SK-N-SH (cell line): ENCODE measurements at places on chromosomes 5 and 9.

DNA sequence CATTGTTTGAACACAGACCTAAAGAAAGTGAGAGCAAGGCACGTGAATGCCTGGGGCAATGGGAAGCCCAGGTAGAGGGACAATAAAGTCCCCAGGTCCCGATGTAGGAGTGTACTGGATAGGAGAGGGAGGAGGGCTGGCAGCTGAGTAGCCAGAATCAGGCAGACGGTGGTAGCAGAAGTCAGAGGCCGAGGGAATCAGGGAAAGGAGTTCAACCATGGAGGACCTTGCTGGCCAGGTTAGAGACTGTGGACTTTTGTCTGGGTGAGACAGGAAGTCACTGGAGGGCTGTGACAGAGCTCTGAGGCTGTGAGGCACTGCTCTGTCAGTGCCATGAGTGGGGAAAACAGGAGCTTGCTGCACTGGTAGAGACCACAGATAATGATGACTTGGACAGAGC, 248.2 kb downstream of the EFNA5 start:
- H3K4me3 ChIP-seq: no peak overlapping the region
- H3K27ac ChIP-seq: no peak overlapping the region
- no peaks in the 10 kb centered on the region for H3K36me3 ChIP-seq
- H3K4me1 ChIP-seq: peaks cover 26% of the 10 kb centered on the region
- H3K27me3 ChIP-seq: no peaks in the 10 kb centered on the region

- no peak for DNase-seq
- H3K4me1 ChIP-seq: no peaks in the 10 kb centered on the region
- H3K36me3 ChIP-seq: no peaks in the 10 kb centered on the region
- no peaks in the 10 kb centered on the region for H3K27me3 ChIP-seq
Observed at GRCh38 chr5:11595045-11595444, 309.2 kb downstream of the CTNND2 start.

- no peak for DNase-seq
- H3K27me3 ChIP-seq: no peaks in the 10 kb centered on the region
- H3K27ac ChIP-seq: no peak overlapping the region
Observed at GRCh38 chr9:121999556-121999955, 93.6 kb downstream of the TTLL11 start.

- no peak overlapping the region for H3K27ac ChIP-seq
- no peak for DNase-seq
- no peak overlapping the region for H3K4me3 ChIP-seq
- H3K36me3 ChIP-seq: no peaks in the 10 kb centered on the region
- peaks cover 19% of the 10 kb centered on the region; the same call in 1 of the 2 replicates for H3K4me1 ChIP-seq
Observed at GRCh38 chr9:34452568-34452967, 5.8 kb downstream of the FAM219A start.

DNA sequence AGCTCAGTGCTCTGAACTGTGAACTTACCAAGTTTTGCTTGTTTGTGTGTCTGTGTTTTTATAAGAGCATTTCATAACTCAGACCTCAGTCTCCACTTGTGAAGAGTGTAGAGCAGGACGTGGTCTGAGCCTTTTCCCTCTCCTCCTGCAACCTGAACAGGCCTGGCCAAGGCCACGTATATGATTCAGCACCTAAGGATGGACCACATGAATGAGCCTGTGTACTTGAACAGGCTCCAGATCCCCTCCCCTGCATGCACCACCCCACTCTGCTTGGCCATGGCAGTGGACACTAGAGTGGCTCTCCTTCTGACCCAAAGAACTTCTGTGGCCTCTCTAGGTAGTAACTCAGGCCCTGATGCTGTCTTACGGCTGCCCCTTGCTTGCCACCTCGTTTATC, 125.9 kb upstream of the FSTL4 start:
- no peak overlapping the region for H3K27ac ChIP-seq
- no peaks in the 10 kb centered on the region for H3K36me3 ChIP-seq
- H3K27me3 ChIP-seq: no peaks in the 10 kb centered on the region

DNA sequence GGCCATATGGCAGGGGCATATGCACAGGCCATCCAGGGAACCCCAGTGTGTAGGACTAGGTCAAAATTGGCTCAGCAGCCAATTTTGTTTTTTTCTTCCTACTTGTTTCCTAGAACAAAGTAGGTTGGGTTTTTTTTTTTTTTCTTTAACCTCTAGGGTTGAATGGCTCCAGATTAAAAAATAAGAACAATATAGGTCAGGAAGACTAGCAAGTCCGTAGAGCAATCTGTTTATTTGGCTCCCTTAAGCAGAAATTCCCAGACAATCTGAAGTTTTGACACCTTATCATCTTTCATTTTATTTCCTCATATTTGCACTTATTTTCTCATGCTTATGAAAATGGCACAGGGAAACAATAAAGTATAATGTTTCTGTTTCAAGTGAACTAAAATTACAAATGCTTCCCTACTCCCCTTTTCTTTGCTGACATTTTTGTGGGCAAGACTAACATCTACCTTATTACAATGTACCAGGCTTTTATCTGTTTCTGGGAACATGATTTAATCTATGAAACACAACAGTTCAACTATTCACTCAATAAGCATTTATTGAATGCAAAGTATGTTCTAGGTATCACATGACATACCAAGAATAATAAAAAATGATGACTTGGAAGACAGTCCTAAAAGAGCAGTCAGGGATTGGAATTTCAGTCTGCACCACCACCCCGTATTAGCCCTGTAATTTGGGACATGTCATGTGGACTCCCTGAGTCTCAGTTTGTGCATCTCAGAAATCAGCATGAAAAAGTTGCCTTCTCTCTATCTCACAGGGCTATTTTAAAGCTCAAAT, 30.5 kb downstream of the TLR4 start:
- no peaks in the 10 kb centered on the region for H3K27me3 ChIP-seq
- DNase-seq: no peak
- no peak overlapping the region for H3K4me3 ChIP-seq
- H3K4me1 ChIP-seq: no peaks in the 10 kb centered on the region
- no peak overlapping the region for H3K27ac ChIP-seq
- no peaks in the 10 kb centered on the region for H3K36me3 ChIP-seq

GRCh38 chr5:54738118-54738972, 220.8 kb downstream of the SNX18 start:
- H3K4me1 ChIP-seq: peaks cover 8% of the 10 kb centered on the region; the same call in 1 of the 2 replicates
- H3K36me3 ChIP-seq: no peaks in the 10 kb centered on the region
- no peaks in the 10 kb centered on the region for H3K27me3 ChIP-seq

GRCh38 chr9:28056006-28056405, 482.7 kb upstream of the C9orf72 start:
- no peak for DNase-seq
- H3K27ac ChIP-seq: no peak overlapping the region
- H3K4me3 ChIP-seq: no peak overlapping the region

DNA sequence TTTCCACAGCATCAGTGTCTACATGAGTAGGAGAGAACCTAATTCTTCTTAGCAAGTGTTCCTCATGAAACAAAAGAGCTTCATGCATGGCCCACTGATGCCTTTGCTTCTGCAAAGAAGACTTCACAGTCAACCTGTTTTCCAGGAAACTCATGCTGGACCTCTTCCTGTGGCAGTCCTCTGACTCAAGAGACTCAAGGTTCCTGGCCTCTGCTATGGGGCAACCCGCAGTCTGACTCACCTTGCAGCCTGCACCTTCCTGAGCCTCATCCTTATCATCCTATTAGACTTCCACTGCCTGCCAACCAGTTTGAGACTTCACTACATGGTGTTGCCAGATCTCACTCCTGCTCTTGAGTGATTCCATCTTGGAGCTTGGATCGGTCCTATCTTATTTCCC, 17.6 kb upstream of the AGGF1 start:
- H3K27me3 ChIP-seq: 0 out of 2 replicates have a peak, but pooled peaks cover 4% of the 10 kb centered on the region
- no peak for DNase-seq
- no peak overlapping the region for H3K4me3 ChIP-seq

DNA sequence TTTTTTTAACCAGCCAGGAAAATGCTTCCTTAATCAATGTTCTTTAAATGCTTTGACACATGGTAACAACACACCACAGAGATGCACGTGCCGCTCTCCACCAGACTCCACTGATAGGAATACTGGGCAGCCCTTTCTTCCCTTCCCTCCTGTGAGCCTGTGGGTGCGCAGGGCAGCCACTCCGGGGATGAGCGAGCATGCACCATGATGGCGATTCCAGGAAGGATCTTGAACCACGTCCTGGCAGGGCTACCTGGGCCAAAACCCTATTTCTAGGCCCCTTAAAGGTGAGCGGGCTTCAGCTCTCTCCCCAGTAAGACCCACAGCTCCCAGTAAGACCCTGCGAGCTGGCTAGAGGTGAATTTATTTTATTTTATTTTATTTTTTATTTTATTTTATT, 128.2 kb downstream of the MVB12B start:
- DNase-seq: no peak
- no peak overlapping the region for H3K4me3 ChIP-seq
- no peaks in the 10 kb centered on the region for H3K27me3 ChIP-seq
- no peak overlapping the region for H3K27ac ChIP-seq
- no peaks in the 10 kb centered on the region for H3K36me3 ChIP-seq

GRCh38 chr5:84779186-84779585, 394.5 kb upstream of the EDIL3 start:
- no peaks in the 10 kb centered on the region for H3K36me3 ChIP-seq
- H3K27ac ChIP-seq: no peak overlapping the region
- H3K27me3 ChIP-seq: no peaks in the 10 kb centered on the region
- no peaks in the 10 kb centered on the region for H3K4me1 ChIP-seq

DNA sequence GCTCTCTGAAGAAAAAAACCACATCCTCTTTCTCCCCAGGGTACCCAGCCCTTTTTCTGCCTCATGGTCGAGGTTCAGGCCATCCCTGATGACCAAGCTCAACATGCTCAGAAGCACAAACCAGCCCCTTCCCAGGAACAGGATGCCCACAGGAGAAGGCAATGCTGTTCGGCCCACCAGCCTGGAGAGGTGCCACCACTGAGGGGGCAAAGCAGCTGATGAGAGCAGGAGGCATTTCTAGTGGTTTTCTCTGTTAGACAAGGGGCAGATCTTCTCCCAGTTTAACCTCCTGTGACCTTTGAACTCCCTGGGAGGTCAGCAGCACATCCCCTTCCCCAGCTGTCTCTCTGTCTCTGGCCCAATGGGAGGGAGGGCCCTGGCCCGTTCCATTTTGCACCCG, 73.0 kb downstream of the PAX5 start:
- H3K27ac ChIP-seq: no peak overlapping the region
- no peaks in the 10 kb centered on the region; the same call in 1 of the 2 replicates for H3K4me1 ChIP-seq
- peaks cover 18% of the 10 kb centered on the region for H3K27me3 ChIP-seq
- no peak overlapping the region for H3K4me3 ChIP-seq
- H3K36me3 ChIP-seq: no peaks in the 10 kb centered on the region

DNA sequence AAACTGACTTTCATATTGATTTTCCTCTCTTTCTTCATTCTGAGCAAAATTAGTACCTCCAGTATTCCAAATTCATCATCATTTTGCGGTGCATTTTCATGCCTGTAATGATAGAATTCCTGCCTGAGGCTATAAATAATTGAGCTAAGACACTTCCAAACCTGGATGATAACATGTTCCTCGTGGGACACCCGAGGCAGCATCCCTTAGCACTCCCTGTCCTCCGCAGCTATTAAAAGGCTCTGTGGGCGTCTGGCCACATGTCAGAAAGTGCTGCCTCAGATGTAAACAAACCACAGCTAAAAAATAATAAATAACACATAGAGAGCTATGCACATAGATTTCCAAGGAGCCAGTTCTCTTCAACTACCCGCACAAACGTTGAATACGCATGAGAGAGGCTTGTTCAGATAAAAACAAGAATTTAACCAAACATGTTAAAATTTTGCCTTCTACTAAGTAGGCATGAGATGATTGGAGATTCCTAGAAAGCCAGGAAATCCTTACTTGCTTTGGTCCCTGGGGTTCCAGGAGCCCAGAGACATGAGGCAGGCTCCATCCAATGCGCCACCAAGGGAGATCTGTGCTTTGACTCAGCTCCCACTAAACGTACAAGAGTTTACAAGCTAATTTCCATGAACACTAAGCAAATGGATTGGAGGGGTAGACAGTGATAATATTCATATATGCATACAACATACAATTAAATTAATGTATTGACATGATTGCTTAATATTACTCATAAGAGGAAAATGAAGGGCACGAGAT, 82.7 kb downstream of the SHC3 start:
- DNase-seq: no peak
- H3K4me1 ChIP-seq: no peaks in the 10 kb centered on the region
- H3K27ac ChIP-seq: no peak overlapping the region
- H3K36me3 ChIP-seq: peaks cover 23% of the 10 kb centered on the region
- H3K27me3 ChIP-seq: no peaks in the 10 kb centered on the region

- no peaks in the 10 kb centered on the region for H3K36me3 ChIP-seq
- no peak for DNase-seq
- H3K4me1 ChIP-seq: no peaks in the 10 kb centered on the region
- H3K27ac ChIP-seq: no peak overlapping the region
Observed at GRCh38 chr9:13904746-13905145, 409.2 kb downstream of the NFIB start.

- no peak for DNase-seq
- no peaks in the 10 kb centered on the region for H3K27me3 ChIP-seq
- no peaks in the 10 kb centered on the region for H3K4me1 ChIP-seq
- H3K4me3 ChIP-seq: no peak overlapping the region
- H3K27ac ChIP-seq: no peak overlapping the region
- no peaks in the 10 kb centered on the region for H3K36me3 ChIP-seq
Observed at GRCh38 chr5:99795031-99795430, 740.1 kb upstream of the FAM174A start.

DNA sequence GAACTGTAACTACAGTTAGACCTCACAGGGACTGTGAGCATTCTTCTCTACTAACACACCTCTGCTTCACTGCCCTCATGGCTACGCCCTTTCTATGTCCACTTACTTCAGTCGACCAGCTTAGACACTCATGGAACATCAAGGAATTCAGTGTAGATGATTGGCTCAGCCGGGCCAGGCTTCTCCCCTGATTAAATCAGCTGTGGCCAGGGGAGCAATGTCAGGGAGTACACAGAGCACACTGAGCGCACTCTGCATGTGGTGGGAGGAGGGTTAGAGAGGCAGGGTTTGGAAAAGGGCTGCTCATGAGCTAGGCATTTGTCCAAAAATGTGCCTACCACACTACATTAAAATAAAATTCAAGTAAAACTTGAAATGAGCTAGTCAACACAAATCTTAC, 400.5 kb downstream of the ARRDC3 start:
- no peaks in the 10 kb centered on the region for H3K36me3 ChIP-seq
- H3K4me3 ChIP-seq: no peak overlapping the region
- H3K27ac ChIP-seq: no peak overlapping the region
- no peaks in the 10 kb centered on the region for H3K27me3 ChIP-seq
- peak; percentile 46 for DNase-seq
- H3K4me1 ChIP-seq: peaks cover 19% of the 10 kb centered on the region

- no peak overlapping the region for H3K27ac ChIP-seq
- DNase-seq: no peak
- peaks cover 59% of the 10 kb centered on the region for H3K36me3 ChIP-seq
- no peaks in the 10 kb centered on the region for H3K27me3 ChIP-seq
Observed at GRCh38 chr9:79583952-79584654, 12.3 kb downstream of the TLE4 start.

DNA sequence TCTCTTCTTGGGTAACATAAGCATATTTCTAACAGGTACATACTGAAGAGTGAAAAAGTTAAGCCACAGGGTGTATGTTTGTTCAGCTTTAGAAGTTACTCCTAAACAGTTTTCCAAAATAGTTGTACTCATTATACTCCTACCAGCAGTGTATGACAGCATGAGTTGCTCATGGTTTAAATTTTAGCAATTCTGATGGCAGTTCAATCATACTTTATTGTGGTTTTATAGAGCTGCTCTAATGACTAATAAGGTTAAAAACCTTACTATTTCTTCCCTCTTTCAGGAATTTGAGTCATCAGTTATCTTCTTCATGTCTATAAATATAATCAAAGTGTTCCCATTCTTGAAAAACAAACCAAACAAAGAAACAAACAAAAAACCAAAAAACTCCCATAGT, 81.5 kb downstream of the CAAP1 start:
- H3K4me1 ChIP-seq: no peaks in the 10 kb centered on the region
- no peak overlapping the region for H3K4me3 ChIP-seq
- H3K36me3 ChIP-seq: no peaks in the 10 kb centered on the region
- DNase-seq: no peak

GRCh38 chr5:89028595-89029285, 145.8 kb upstream of the MEF2C start:
- no peak for DNase-seq
- no peaks in the 10 kb centered on the region for H3K36me3 ChIP-seq
- H3K4me3 ChIP-seq: no peak overlapping the region
- no peaks in the 10 kb centered on the region for H3K27me3 ChIP-seq
- H3K4me1 ChIP-seq: no peaks in the 10 kb centered on the region
